ENCODE measurements at places on chromosomes 16 and 17. TPM values are rescaled to one million over a fixed set of nuclear protein-coding genes. Genes with fewer than 3 reads are reported as not detected.
A peak's percentile ranks its signal among the peaks of the same experiment; 100 is the strongest.

The CIITA gene
- not detected for total RNA-seq

The SOST gene
- total RNA-seq: not detected

The NPIPB6 gene
- total RNA-seq: 2.0 TPM

The C16orf74 gene
- 4.9 TPM for total RNA-seq

DNA sequence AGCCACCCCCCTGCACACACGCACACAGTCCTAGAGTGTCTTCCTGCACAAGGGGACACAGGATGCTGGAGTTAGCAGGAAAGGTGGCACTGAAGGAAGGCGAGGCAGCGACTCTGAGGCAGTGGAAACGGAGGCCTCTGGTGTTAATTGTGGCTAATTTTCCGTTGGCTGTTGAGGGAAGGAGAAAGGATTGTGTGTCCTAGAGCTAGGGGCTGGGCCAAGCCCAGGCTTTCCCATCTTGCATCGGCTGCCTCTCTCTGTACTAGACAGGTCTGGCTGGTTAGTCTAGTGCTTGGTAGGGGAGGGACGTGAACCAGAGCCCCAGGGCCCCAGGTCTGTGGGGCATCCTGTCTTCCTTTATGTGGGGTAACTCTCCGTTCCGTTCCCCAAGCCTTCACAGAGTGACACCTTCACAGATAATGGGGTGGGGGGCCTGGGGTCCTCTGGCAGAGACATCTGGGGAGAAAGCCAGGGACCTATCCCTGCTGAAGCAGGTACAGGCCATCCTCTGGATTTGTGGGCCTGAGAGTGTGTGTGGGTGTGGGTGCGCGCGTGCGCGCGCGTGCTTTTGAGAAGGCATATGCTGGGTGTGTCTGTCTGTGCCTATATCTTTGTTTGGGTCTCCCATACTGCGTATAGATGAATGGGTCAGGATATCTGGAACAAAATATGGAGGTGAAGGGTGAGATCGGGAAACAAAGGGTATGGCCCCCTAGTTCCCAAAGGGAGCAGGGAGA lies at the start of gene CHD3:
Gene CHD3 (plus strand): TSS at position 606 of the 737 bp plus-strand sequence. CDS start 212 bp downstream, outside the sequence.
- peak; percentile 44 for DNase-seq

DNA sequence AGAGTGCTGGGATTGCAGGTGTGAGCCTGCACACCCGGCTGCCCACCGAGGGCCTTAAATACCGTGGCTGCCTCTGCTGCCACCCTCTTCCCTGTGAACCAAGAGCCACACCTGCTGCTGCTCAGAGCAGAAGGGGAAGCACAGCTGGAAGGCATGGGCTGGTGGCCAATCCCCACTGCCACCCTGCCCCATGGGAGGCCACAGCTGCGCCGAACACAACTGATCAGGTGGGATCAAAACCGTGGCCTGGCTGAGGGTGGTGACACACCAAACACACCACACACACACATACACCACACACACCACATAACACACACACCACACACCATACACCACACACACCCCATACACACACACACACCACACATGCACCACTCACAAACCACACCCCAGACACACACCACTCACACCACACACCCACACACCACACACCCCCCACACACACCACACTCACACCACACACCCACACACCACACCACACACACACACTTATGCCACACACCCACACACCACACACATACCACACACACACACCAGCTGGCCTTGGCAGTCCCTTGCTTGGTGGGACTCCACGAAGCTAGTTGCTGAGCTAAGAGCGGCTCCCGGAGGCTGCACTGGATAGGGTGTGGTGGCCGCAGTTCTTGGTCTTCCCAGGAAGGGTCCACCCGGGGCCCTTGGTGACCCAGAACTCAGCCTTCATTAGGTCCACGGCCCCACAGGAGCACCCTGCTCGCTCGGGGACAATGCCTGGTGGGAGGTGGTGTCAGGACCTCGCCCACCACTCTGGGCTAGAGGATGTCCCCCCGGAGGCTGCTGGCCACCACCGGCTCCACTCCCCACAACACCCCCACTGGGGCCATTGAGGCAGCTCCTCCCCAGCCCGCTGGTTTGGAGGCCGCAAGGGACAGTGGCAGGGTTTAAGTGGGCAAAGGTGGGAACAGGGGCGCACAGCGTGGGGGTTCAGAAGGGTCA lies 14.9 kb downstream of the CEP131 start:
- no peak for DNase-seq

DNA sequence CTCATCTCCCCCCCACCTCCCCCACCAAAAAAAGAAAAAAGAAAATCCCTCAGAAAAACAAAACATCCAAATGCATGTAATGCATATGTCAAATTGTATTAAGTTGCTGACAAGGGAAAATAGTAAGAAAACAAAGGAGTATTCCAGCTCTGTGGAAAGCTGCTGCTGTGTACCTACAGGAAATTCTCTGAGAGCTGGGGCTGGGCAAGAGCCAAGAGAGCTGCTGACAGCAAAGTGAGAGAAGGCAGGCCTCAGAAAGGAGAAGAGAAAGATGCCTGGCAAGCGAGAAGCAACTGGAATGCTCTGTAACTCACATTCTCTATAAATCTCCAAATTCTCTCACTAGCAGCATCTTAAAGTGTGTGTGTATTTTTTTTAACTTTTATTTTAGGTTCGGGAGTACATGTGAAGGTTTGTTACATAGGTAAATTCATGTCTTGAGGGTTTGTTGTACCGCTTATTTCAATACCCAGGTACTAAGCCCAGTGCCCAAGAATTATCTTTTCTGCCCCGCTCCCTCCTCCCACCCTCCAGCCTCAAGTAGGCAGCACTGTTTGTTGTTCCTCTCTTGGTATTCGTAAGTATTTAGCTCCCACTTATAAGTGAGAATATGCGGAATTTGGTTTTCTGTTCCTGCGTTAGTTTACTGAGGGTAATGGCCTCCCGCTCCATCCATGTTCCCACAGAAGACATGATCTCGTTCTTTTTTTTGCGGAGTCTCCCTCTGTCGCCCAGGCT lies 24.4 kb downstream of the CNTROB start:
- DNase-seq: no peak

DNA sequence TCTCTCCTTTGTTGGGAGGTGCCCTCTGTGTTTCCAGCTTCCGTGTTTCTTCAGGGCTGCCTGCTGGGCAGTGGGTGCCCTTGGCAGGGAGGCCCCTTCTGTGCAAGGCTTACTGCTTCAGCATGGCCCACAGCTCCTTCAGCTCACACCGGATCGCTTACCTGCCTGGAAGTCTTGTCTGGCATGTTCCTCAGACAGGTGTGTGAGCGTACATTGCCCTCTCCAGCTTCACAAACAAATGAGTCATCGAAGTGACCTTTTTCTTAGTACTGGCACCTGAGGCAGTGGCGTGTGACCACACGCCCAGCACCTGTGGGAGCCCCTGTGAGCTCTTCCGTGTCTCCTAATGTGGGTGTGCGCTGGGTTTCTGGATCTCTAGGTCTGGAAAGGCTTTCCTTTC lies 3.5 kb downstream of the RAB40C start:
- DNase-seq: no peak
